ENCODE measurements at places on chromosomes 6 and 20.

DNA sequence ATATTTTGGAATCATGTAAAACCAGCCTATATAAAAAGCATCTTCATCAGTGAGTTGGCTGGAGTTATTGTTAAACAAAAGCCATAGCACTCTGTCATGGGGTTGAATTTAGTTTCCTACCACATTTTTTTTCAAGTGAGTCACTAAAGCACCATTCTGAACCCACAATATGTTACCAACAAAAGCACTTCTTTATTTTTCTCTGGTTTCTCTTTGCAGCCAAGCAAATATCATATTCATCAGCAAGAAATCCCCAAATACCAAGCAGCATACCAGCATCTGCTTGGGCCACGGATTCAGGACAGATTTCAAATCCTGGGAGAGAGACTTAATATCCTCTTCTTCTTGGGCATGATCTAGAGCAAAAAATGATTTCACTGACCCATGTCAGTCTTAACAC, 441.4 kb downstream of the BCKDHB start:
- DNase-seq = no peak

GRCh38 chr6:130968476-130968875, 94.6 kb downstream of the EPB41L2 start:
- no peak for DNase-seq

DNA sequence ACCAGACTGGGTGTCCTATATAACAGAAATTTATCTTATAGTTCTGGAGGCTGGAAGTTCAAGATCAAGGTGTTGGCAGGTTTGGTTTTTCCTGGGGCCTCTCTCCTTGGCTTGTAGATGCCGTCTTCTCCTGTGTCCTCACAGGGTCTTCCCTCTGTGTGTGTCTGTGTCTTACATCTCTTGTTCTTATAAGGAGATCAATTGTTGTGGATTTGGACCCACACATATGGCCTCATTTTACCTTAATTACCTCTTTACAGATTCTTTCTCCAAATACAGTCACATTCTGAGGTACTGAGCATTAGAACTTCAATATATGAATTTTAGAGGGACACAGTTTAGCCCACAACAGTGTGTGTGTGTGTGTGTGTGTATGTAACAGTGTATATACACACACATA, 74.5 kb downstream of the EDN1 start:
- DNase-seq = no peak

DNA sequence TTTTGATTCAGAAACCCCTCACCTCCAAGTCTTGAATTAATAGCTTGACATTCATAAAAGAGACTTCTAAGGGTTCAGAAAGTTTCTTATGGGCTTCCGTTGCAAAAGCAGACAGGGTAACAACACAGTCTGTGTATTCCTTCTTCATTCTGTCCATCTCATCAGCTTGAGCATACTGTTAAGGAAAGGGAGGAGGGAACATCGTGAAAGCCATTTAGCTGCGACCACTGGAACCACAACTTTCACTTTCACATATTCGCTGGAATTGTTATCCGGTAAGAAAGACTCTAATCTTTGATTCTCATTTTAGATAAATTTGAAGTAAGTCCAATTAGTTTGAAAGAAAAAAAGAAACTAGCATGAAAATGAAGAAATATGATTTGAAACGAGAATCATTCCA, 174.4 kb downstream of the SYNE1 start:
- no peak for DNase-seq

- no peak for DNase-seq
Measured at GRCh38 chr6:18207949-18208348, 52.7 kb downstream of the KDM1B start.

DNA sequence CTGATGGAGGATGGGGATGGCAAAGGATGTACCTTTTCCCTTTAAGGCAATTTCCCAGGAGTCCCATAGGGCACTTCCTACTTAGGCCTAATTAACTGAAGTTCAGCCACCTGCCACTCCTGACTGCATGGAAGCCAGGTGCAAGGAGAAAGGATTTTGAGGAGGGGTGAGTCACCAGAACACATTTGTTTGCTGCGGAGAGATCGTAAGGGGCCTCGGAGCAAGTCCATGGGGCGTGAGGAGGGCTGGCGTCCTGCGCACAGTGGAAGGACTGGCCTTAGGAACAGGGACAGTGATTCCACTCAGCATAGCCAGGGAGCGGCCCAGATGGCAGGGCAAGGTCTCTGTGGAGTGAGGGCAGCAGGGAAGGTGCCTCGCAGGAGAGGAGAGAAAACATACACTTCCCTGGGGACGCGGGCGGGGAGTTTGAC, 11.8 kb upstream of the MAP1LC3A start:
- no peak for DNase-seq

GRCh38 chr20:62523473-62524203, 47.8 kb upstream of the GATA5 start:
- DNase-seq = peak; percentile 67

- DNase-seq = no peak
Measured at GRCh38 chr6:120965814-120966213, 368.5 kb downstream of the TBC1D32 start.

DNA sequence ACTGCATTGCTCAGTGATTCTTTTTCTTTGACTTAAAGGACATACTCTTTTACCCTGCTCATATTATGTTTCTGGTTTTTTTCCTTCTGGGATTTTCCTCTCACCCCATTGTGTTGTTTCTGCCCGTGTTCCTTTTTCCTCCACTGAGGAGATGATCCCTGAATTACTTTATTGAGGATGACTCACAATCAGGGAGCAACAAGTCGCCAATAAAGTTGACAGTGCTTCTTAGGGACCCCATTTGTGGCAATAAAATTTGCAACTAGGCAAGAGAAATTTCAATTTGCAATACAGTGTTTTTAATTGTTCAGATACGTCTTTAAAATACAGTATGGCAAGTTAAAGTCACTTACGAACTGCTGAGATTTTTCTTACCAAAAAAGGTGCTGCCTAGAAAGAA, 217.9 kb downstream of the SOX4 start:
- no peak for DNase-seq

DNA sequence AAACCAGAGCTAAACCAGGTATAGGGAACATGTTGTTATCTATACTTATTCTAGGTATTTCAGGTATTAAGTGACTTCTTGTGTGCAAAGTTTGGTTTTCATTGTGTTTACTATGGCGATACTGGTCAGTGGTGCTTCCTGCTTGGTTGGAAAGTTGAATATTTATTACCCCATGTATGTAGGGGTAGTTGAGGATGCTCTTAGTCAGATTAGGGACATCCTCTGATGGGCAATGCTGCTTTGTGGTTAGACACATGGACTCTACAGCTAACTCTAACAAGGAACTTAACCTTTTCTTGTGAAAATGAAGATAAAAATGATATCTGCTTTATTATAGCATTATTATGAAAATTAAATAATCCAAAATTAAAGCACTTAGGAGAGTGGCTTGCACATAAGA, 44.1 kb upstream of the ENPP1 start:
- DNase-seq = no peak

DNA sequence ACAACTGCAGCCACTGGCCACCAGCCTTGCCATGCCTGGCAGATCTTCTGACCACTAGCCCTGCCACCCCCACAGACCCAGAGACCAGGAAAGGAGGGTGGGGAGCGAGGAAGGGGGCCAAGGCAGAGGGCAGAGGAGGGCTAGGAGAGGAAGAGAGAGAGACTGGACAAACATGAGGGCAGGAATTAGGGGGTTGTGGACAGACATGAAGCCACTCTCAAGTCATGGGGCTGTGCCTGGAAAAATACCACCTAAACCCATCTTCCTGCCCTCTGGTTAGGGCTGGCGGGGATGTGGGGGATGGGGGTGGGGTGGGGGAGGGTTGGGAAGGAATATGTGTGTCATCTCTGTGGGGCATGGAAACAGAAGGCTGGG, 1.4 kb upstream of the SLC29A1 start:
- no peak for DNase-seq

- DNase-seq = no peak
Measured at GRCh38 chr6:80179695-80180094, 73.2 kb downstream of the BCKDHB start.

GRCh38 chr6:144310765-144311164, 25.6 kb downstream of the UTRN start:
- no peak for DNase-seq

DNA sequence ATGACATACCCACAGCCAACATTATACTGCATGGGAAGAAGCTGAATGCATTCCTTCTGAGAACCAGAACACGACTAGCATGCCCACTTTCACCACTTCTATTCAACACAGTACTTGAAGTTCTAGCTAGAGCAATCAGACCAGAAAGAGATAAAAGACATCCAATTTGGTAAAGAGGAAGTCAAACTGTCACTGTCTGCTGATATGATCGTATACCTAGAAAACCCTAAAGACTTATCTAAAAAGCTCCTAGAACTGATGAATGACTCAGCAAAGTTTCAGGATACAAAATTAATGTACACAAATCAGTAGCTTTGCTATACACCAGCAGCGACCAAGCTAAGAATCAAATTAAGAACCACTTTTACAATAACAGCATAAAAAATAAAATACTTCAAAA, 60.5 kb downstream of the EYS start:
- no peak for DNase-seq

GRCh38 chr6:69784595-69785377, 12.0 kb downstream of the LMBRD1 start:
- DNase-seq = no peak

DNA sequence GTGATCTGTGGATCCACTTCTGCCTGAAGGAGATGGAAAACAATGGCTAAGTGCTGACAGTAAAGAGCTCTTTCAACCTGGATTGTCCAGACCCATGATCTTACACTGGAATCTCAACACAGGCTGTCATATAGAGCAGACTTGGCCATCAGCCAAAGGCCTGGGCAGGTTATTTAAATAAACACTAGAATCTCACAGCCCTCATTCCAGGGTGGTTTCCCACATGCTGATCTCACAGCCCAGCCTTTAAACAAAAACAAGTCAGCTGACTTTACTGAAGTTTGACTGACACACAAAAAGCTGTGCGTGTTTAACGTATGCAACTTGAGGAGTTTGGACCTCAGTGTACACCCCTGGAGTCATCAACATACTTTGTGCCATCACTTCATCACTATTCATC, 28.4 kb downstream of the SYNDIG1 start:
- DNase-seq = no peak

GRCh38 chr6:80425089-80425823, 318.8 kb downstream of the BCKDHB start:
- DNase-seq = no peak

DNA sequence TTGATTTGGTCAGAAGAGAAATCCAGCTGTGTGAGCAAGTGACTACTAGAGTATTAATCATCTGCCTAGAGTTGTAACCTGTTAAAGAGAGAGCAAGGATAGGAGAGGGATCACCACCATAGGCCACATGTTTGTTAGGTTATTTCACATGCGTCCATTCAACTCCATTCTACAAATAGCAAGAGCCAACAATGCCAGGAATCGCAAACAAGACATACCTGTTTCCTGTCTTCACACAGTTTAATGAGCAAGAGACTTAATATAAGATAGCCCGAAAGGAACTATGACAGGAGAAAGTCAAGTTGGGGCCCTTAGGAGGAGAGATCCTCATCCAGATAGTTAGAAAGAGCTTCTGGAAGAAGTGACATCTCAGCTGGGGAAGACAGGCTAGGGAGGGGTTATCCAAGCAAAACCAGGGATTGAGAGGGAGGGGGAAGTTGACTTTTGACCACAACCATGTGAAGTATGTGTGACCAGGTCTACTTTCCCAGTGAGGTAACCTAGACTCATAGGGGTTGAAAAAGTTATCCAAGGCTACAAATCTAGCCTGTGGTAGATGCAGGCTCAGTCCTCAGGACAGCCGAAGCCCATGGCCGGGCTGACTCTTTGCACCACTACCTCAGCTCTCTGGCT, 147.4 kb downstream of the ALDH8A1 start:
- no peak for DNase-seq

GRCh38 chr6:134875367-134875766, 74.5 kb downstream of the ALDH8A1 start:
- DNase-seq = no peak

GRCh38 chr6:41386594-41386993, 51.2 kb downstream of the NCR2 start:
- DNase-seq = no peak

GRCh38 chr6:7185561-7185960, 77.8 kb downstream of the RREB1 start:
- DNase-seq = no peak

DNA sequence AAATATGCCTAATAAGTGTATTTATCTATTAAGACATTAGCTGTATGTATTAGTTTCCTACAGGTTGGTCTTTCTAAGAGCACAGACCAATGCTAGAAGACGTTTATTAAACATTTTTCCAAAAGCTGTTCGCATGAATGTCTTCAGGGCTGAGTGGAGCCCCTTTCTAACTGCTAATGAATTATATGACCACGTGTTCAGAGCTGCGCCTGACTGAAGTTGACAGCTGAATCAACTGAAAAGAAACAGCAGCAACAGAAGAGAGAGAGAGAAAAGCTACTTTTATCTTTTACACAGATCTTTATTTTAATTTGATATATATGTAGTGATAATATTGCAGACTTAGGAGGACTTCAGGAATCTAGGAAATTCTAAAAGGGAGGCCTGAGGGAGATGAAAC, 75.2 kb upstream of the ARID1B start:
- DNase-seq = no peak

DNA sequence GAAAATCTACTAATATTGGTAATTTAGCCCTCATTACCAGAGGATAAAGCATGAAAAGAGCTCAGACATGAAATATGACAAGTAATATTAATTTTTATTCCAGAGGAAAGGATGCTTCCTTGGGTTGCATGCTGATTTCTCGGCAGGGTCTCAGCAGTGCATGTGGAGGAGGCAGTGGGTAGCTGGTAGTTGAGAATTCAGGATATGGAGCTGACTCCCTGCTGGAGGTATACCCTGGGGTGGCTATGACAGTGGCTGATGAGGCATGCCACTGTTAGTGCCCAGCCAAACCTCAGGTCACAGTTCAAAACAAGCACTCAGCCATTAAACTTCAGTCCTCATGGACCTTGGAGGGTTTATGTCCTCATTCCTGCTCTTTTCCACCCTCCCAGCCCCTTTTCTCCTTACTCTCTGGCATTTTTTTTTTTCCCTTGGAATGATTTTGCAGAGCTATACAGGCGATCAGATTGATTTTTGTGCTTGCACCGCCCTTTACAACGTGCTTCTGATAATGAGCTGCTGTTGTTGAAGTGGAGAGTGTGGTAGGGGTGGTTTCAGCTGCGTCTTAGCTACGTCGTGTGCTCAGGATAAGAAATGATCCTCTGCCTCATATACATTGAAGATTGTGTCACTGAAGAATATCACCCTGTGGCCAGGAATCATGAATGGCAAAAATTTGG, 761.9 kb upstream of the MMS22L start:
- DNase-seq = no peak

DNA sequence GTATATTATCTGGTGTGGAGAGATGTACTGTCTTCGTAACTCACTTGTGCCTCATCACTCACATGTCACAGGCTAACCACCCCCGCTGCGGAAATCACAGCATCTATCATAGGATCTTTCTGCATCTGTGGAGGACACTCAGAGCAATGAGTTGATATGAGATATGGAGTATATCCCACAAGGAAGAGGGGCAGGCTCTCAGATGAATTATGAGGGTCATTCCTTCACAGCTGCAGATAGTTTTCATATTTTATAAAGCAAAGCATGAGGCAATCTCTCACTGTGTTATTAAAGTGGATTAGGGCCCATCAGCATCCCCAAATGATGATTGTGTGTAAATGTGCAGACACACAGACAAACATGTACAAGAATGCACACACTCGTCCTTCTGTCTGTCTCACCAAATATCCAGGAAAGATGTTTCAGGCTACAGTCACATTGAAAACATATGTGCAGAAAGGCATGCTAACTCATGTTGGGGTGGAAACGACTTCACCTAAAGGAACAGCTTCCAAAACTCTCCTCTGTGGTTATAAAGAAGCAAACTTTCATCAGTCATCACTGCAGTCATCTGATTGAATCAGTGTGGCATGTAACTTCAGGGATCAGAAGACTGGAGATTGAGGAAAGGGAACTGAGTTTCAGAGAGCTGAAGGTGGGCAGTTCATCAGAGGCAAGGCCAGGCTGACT, 164.7 kb downstream of the FOXC1 start:
- no peak for DNase-seq
